ENCODE measurements at places on chromosomes 13 and 19.

- H3K4me3 ChIP-seq: no peak overlapping the region
- DNase-seq: no peak
- H3K36me3 ChIP-seq: no peaks in the 10 kb centered on the region
- H3K27ac ChIP-seq: no peak overlapping the region
These were observed 8.9 kb upstream of the TRPC4 start for GRCh38 chr13:37878496-37878895.

DNA sequence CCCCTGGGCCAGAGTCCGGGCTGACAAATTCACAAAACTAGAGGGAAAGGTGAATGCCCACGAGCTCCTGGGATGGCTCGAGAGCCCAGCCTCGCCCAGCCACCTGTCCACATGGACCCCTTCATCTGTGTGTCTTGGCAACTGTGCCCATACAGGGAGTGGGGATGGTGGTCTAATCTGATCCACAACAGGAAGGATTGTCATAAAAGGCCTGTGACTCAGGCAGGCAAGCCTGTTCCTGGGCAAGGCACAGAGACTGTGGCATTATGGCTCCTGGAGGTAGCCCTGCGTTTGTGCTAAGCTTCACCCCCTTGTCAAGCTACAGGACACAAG lies 20.0 kb downstream of the CAPS start:
- no peak for DNase-seq
- no peaks in the 10 kb centered on the region for H3K4me1 ChIP-seq
- H3K27me3 ChIP-seq: no peaks in the 10 kb centered on the region
- H3K4me3 ChIP-seq: no peak overlapping the region
- no peak overlapping the region for H3K27ac ChIP-seq
- H3K36me3 ChIP-seq: peaks cover 15% of the 10 kb centered on the region

DNA sequence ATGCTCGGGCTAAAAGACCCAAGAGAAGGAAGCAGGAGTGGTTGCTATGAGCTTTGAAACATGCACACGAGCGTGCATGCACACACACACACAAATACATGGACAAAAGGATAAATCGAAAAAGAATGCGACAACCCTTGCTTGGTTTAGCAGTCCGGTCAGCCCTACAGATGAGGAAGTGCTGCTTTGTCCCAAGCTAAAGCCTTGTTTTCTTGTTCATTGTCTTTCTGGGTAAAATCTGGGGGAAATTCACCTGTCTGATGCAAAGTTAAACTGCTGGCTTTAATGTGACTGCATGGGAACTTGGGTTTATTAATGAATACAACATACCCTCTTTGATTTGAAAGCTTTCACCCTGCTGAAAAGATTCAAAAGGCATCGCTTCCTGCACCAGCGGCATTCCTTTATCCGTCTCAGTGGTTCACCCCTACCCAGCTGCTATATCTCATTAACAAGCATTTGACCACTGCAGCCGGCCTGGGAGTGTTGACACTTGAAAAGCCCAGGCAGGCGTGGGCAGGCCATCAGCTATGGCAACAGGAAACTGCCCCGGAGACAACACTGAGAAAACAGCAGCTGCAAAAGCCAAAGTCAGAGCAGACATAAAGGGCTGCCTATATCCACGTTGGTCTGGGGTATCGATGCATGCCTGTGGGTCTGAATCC lies 301.7 kb downstream of the NDFIP2 start:
- DNase-seq: no peak
- no peak overlapping the region for H3K4me3 ChIP-seq
- no peaks in the 10 kb centered on the region for H3K36me3 ChIP-seq

DNA sequence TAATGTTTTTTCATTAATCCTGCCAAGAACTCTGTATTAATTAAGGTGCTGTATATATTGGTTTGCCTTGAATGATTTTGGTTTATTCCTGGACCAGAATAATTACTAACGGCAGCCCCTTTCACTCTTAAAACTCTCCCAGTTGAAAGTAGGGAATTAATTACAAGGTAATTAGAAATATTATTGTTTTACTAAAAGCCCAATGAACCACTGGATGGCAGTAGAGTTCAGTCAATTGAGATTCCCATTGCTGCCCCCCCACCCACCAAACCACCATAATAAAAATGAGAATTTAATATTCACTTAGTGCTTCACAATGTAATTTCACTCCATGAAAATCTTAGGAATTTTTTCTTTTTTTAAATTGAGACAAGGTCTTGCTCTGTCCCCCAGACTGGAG lies 13.7 kb downstream of the WBP4 start:
- H3K4me1 ChIP-seq: no peaks in the 10 kb centered on the region
- H3K27ac ChIP-seq: no peak overlapping the region
- DNase-seq: no peak
- H3K4me3 ChIP-seq: no peak overlapping the region
- H3K36me3 ChIP-seq: peaks cover 51% of the 10 kb centered on the region

DNA sequence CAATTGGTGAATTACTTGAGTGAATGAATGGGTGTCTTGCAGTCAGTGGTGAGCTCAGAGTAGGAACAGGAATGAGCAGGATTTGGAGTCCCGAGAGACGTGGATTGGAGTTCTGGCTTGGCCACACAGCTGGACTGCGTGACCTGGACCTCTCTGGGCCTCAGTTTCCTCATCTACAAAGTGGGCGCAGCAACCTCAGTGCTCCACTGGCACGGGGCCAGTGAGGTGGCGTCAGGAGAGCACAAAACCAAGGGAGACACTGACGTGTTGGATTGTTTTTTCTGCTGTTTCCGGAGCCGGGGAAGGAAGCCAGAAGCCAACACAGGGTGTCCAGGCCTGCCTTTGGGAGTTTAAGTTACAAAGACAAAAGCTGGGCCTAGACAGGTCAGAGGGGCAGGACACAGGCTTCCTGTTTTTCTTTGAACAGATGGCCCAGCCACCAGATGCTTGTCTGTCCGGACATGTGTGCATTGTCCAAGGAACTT lies 6.5 kb upstream of the DOCK6 start:
- DNase-seq: no peak
- peaks cover 75% of the 10 kb centered on the region for H3K27me3 ChIP-seq
- no peaks in the 10 kb centered on the region for H3K4me1 ChIP-seq
- no peak overlapping the region for H3K4me3 ChIP-seq
- no peak overlapping the region for H3K27ac ChIP-seq
- no peaks in the 10 kb centered on the region for H3K36me3 ChIP-seq

DNA sequence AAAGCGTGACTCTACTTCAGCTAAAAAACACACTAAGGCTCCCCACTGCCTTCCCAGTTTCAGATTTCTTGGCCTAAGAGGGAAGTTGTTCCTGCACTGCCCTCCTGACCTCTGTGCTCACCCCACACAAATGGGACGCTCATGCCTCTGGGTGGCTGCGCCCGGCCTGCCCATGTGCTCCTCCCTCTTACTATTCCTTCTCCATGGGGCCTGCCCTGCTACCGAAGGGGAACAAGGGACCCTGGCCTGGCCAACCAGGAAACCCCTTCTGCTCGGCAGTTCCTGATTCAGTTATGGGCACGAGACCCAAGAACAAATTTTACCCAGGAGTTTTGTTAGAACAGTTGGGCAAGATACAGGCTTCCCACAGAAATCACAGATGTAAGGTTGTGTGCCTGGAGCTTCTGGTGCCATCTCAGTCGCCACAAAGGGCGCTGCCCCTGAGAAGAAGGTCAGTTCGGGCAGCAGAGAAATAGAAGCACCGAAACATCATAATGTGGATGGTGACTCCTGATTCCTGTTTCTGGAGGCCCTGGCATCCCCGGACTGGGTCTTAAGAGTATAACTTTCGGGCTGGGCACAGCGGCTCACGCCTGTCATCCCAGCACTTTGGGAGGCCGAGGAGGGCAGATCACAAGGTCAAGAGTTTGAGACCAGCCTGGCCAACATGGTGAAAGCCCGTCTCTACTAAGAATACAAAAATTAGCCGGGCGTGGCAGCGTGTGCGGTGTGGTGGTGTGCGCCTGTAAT lies 5.4 kb upstream of the PLPP2 start:
- DNase-seq: no peak
- peaks cover 38% of the 10 kb centered on the region for H3K27me3 ChIP-seq
- H3K4me1 ChIP-seq: no peaks in the 10 kb centered on the region
- no peaks in the 10 kb centered on the region for H3K36me3 ChIP-seq
- H3K27ac ChIP-seq: no peak overlapping the region

- H3K27ac ChIP-seq: no peak overlapping the region
- H3K4me3 ChIP-seq: no peak overlapping the region
- no peaks in the 10 kb centered on the region for H3K27me3 ChIP-seq
- DNase-seq: no peak
These were observed 102.3 kb downstream of the GPC6 start for GRCh38 chr13:93328943-93329342.

DNA sequence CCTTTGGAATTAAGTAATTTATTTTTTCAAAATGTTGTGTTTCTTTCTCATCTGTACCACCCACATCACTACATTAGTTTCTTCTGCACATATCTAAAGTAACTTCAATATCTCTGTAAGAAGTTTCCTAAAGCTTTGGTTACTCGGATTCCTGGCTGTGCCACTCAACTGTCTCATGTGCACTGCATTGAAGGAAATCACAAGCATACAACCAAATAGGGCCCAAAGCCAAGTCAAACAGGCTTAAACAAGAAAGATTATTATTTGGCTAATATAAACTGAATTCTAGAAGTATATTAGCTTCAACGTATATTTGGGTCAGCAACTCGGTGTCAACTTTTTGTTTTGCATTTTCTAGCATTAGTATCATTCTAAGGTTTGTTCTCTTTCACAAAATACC lies 1647.6 kb upstream of the SPRY2 start:
- H3K36me3 ChIP-seq: no peaks in the 10 kb centered on the region
- H3K27me3 ChIP-seq: no peaks in the 10 kb centered on the region

- no peak for DNase-seq
- peaks cover 29% of the 10 kb centered on the region for H3K4me1 ChIP-seq
- H3K27ac ChIP-seq: no peak overlapping the region
- H3K27me3 ChIP-seq: peaks cover 11% of the 10 kb centered on the region
These were observed 19.9 kb downstream of the GAS6 start for GRCh38 chr13:113843864-113844556.

GRCh38 chr13:71780546-71780945 lies 86.5 kb downstream of the DACH1 start:
- no peak overlapping the region for H3K4me3 ChIP-seq
- no peak overlapping the region for H3K27ac ChIP-seq
- no peaks in the 10 kb centered on the region for H3K4me1 ChIP-seq
- no peak for DNase-seq
- no peaks in the 10 kb centered on the region for H3K36me3 ChIP-seq
- H3K27me3 ChIP-seq: no peaks in the 10 kb centered on the region

- H3K27me3 ChIP-seq: peaks cover 12% of the 10 kb centered on the region
- no peak overlapping the region for H3K4me3 ChIP-seq
- peaks cover 2% of the 10 kb centered on the region for H3K4me1 ChIP-seq
- no peak for DNase-seq
- no peak overlapping the region for H3K27ac ChIP-seq
These were observed 16.6 kb upstream of the NPAS1 start for GRCh38 chr19:47002853-47003610.

- H3K4me1 ChIP-seq: peaks cover 7% of the 10 kb centered on the region
- peak within 1 kb of the TSS; percentile 10 for H3K4me3 ChIP-seq
- no peaks in the 10 kb centered on the region for H3K36me3 ChIP-seq
- peak; percentile 47 for DNase-seq
These were observed at the start of gene KLC3 for GRCh38 chr19:45340232-45340898. Gene KLC3, plus strand, starts transcription at chr19:45340750. Its CDS starts 4,792 bp downstream, at chr19:45345542.

DNA sequence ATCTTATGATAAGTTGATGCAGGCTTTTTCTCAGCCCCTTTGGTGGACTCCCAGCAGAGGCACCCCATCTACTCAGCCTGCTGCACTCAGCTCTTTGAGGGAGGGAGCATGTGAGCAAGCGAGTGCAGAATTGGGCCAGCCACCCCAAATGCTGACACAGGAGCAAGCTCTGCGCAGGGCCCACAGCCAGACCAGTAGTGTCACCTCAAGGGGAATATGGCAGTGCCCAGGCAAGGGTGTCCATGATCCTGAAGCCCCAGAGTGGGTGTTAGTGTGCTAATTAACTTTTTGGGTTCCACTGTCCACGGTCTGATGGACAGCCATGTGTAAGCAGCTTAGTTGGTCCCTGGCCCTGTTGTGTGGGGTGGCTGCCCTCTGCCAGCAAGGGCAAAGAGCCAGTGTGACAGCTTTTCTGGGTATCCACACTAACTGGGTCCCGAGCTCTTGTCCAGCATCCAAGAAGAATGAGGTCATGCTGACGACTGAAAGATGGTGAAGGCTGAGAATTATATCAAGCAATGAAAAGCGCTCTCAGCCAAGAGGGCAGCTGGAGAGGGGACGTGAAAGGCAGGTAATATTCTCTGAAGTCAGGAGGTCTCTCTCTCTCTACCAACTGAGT lies 898.3 kb upstream of the PCDH9 start:
- H3K27me3 ChIP-seq: no peaks in the 10 kb centered on the region
- H3K4me3 ChIP-seq: no peak overlapping the region
- H3K27ac ChIP-seq: no peak overlapping the region
- no peaks in the 10 kb centered on the region for H3K36me3 ChIP-seq
- no peak for DNase-seq

GRCh38 chr13:72656357-72656756 lies 71.1 kb downstream of the MZT1 start:
- peaks cover 20% of the 10 kb centered on the region for H3K27me3 ChIP-seq
- no peaks in the 10 kb centered on the region for H3K36me3 ChIP-seq
- DNase-seq: no peak
- H3K27ac ChIP-seq: no peak overlapping the region
